ENCODE measurements at places on chromosomes 1 and 21.

- no peak for DNase-seq
Observed at GRCh38 chr1:157782931-157783330, 6.0 kb upstream of the FCRL2 start.

DNA sequence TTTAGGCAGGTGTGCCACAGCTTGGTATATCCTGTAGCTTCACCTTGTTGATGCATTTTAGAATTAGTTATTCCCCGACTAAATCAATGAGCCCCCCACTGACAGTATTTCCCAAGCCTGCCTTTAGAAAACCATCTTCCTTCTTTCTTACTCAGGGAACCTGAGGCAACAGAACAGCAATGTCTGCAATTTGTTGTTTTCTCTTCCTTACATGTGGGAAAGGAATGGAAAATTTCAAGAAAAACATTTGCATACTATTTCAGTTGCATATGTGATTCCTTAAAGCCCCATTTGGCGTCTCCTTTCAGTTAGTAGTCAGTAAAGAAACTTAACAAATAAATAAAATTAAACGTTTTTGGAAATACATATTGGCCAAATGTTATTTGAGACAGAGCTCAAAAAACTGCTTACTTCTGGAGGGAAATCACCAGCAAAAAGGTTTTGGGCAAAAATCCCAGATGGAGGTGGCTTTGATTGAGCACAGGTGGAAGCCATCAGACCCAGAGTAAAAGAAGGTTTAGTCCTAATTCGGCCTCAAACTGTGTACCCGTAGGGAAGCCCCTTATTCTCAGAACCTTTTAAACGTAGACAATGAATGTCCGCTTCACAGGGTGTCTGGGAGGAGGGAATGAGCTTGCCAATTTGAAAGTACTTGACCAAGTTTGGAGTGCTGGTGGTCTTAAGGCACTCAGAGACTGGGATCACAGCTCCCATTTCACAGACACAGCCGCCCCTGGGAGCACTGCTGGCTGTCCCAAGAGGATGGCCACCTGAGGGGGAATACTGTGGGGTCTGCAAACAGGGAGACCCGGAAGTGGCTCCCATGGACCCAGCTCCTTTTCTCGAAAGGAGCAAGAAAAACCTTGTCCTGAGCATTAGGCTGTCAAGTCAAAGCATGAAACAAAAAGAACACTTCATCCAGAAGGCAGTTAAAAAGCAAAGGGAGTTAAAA, 9.4 kb downstream of the LHX4 start:
- DNase-seq: no peak

GRCh38 chr1:228275179-228275429, 67.3 kb downstream of the OBSCN start:
- no peak for DNase-seq

DNA sequence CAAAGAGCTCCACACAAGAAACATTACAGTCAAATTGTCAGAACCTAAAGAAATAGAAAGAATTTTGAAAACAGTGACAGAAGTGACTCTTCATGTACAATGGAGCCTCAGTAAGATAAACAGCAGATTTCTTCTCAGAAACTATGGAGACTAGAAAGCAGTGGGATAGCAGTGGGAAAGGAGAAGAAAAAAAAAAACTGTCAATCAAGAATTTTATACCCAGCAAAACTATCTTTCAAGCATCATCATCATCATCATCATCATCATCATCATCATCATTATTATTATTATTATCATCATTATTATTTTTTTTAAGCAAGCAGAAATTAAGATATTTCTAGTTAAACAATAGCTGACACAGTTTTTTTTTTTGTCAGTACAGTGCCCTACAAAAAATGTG, 24.2 kb downstream of the CEP170 start:
- no peak for DNase-seq

- DNase-seq: no peak
Observed at GRCh38 chr1:167460836-167461235, 57.5 kb downstream of the CD247 start.

DNA sequence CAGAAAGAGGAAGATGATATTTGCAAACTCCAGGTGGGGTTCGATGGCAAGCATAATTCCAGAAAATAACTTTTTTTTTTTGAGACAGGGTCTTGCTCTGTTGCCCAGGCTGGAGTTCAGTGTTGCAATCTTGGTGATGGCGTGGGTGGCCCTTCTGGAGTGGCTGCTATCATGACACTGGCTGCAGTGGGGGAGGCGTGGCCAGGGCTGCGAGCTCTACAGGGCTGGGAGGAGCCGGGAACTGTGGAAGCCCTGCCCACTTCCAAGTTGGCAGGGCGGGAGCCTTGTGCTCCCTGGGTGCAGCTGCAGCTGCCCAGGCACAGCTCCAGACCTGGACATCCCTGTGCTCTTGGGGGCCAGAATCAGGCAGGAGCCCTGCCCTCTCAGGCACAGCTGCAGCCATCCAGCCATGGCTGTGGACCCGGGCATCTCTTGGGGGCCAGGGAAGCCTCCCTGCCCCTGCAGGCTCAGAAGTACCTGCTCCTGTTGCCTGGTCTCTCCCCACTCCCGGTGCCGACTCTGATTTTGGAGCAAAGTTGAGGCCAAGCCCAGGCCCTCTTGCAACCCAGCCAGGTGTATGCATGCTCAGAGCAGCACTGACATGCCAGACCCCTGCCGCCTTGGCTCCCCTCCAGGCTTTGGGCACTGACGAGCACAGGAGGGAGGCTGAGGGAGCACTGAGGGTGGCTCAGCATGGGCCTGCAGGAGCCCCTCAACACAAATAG, 7.2 kb upstream of the BCL10 start:
- no peak for DNase-seq

DNA sequence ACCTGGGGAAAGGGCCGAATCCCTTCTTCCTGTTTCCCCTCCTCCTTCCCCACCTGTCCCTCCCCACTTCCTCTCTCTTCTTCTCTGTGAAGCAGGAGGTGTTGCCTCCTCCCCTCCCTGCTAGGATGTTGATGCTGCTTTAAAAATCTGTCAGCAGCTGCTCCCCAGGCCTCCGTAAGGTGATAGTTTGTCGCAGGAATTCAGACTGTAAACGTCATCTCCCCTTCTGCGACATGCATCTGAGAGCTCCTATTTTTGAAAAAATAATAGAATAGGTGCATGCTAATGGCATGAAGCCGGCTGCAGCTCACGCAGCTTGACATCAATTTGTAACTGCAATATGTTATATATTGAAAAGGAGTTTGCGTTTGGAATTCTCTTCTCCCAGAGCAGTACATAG, 70.1 kb downstream of the KAZN start:
- DNase-seq: no peak

DNA sequence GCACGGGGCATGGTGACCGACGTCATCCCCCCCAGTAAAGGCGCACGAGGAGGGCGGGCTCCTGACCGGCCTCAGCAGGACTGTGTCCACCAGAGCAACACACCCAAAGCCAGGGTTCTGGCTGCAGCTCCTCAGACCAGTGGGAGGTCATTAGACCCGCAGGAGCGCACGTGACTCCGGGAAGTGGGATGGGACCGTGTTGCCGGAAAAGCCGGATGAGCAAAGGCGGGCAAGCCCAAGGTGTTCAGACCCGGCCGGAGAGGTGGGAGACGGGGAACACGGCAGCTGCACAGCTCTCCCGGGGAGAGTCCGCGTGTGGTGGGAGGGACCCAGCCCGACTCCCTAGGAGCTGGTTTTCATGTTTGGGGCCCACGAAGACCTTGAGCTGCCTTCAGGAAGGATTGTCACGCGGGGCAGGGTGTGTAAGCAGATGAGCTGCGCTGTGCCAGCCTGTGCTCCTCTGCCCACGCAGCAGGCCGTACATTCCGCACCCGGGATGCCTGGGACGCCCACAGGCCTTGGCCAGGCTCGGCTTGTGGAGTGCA, 20.6 kb upstream of the TRAPPC10 start:
- DNase-seq: no peak

Data from T-helper 17 cell (primary cell).